Left renal pelvis (tissue), 4 donors: ENCODE measurements at places on chromosomes 2 and 18. TPM values are rescaled to one million over a fixed set of nuclear protein-coding genes. Genes with fewer than 3 reads are reported as not detected.
A peak's percentile ranks its signal among the peaks of the same experiment; 100 is the strongest.

DNA sequence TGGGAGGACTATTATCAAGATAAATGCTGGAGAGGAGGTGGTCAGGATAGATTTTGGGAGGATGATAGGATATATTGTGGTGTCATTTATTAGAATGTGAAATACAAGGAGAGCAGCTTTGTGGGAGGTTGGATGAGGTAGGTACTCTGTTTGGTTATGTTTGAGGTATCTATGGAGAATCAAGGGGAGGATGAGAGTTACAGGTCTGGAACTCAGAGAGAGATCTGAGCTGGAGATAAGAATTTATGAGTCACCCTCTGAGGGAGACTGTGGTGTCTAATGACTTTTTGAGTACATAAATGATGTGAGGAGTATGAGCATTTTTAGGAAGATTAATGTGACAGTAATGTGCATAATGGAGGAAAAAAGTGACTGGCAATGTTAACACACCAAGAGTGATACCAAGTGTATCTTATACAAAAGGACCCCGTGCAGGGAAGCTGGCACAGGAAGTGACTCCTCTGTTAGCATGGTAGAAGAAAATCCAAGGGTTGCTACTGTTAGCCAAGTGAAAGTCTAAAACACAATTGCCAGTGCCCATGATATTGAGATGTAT lies 48.2 kb downstream of the CRIM1 start:
- no peak for DNase-seq

DNA sequence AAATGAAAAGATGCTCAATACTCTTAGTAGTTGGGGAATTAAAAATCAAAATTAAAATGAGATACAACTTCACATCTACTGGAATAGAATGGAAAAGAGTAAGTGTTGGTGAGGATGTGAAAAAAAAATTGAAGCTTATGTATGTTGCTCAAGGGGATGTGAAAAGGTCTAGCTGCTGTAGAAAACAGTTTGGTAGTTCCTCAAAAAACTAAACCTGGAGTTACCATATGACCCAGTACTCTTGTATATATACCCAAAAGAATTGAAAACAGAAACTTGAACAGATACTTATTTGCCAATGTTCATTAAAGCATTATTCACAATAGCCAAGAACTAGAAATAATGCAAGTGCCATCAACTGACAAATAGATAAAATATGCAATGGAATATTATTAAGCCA lies 208.4 kb downstream of the FIGN start:
- no peak for DNase-seq

GRCh38 chr2:174117951-174118930 lies 130.1 kb downstream of the OLA1 start:
- DNase-seq, result no peak

DNA sequence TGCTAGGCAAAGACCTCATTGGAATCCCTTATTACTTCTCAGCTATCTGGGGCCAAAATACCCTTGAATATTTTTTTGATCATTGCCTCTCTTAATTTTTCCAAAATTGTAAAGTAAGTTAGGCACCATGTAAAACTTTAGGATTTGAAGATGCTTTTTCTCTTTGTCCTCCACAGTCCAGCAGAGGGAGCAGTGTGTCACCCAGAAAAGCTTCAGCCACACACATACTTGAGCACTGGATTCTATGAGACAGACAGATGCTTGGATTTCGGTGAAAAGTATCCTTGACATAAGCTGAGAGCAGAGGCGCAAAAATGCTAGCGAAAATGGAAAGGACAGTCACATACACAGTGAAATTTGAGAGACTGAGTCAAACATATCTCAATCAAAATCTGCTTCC lies 74.7 kb upstream of the KCNJ3 start:
- peak; percentile 17 for DNase-seq

GRCh38 chr18:76349067-76349715 lies 145.9 kb downstream of the ZNF516 start:
- DNase-seq, result peak; percentile 65

GRCh38 chr18:23281626-23282436 lies 146.5 kb downstream of the CABLES1 start:
- no peak for DNase-seq

DNA sequence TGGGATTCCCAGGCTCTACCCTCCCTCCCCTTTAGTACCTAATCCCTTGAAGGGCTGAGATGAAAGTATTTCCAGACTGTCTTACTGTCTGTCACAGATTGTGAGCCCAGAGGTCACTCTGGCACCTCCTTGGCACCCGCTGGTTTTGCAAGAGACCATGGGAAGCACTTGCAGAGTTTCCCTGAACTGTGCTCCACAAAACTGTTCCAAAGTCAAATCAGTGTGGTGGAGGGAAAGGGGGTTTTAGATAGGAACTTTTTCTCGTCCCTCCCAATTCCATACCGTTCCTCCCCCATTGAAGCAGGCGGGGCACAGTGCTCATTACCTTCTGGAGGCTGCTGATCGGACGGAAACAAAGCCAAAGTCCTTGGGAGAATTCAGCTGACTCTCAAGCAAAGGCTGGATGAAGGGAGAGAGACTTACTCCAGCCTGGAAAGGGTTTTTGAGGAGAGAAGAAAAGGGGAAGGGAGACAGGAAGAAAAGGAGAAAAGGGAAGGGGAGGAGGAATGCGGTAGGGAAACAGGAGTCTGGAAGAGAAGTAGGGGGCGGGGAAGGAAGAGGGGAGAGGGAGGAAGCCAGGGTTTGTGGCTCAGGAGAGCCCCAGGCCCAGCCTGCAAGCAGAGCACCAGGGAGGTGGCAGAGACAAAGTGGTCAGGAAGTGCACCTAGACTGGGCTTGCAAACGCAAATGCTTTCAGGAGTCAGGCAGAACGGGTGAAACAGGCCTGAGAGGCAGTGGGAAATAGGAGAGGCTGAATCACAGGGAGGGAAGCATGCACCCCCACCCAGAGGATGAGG lies 88.4 kb upstream of the SP3 start:
- no peak for DNase-seq

DNA sequence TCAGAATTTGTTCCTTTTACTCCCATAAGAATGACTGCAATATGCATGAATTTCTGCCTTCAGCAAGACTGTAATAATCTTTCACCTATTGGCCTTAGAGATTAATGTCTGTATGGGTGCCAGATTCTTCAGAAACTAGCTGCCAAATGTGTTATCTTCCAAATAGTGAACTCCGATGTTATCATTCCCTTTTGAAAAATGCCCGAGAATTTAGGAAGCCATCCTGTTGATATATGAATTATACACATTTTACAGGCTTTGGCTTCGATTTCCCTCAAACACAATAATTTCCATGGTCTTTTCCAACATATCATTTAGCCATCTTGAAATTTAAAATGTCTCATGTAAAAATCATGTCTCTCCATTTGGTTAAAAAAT lies 101.5 kb downstream of the ZNF521 start:
- no peak for DNase-seq

GRCh38 chr18:59623456-59624368 lies 73.5 kb downstream of the CCBE1 start:
- DNase-seq, result no peak

- DNase-seq, result no peak
Observed at GRCh38 chr18:9436206-9436929, 38.9 kb upstream of the RALBP1 start.

- no peak for DNase-seq
Observed at GRCh38 chr2:120204022-120204405, 19.2 kb downstream of the TMEM185B start.

GRCh38 chr2:195592105-195592504 lies 64.9 kb upstream of the SLC39A10 start:
- DNase-seq, result no peak

DNA sequence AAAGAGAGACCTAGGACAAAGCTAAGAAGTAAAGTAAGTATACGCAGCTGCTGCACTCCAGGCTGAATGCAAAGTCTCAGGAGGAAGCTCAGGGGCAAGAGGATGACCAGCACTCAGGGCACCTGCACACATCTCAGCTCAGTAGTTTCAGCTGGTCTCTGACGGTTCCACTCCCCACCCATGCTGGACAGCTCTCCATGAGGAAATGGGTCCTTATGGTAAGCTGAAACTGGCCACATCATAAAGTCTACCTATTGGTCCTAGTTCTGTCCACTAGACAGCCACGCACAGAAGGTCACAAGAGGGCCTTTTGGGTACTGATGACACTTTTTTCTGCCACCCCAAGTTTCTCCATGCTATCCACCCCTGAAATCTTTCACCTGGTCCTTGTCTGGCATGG lies 215.3 kb downstream of the TTC32 start:
- DNase-seq, result no peak

GRCh38 chr2:223260681-223261080 lies 208.7 kb downstream of the KCNE4 start:
- DNase-seq, result no peak

DNA sequence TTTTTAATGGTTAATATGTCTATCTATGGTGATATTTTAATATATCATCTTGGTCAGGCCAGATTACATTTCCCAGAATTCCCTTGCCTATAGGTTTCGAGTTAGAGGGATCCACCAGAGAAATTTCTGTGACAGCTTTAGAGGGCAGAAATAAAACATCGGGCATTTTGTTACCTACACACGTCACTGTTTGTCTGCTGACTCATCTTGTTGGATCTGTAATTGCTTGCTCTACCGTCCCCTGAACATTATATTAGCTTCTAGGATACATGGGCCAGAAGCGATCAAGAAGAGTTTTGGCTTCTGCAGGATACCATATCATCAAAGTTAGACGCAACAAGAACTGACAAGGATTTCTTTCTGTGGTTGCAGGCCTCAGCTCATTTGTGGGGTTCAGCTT lies 795.8 kb upstream of the GCFC2 start:
- no peak for DNase-seq

DNA sequence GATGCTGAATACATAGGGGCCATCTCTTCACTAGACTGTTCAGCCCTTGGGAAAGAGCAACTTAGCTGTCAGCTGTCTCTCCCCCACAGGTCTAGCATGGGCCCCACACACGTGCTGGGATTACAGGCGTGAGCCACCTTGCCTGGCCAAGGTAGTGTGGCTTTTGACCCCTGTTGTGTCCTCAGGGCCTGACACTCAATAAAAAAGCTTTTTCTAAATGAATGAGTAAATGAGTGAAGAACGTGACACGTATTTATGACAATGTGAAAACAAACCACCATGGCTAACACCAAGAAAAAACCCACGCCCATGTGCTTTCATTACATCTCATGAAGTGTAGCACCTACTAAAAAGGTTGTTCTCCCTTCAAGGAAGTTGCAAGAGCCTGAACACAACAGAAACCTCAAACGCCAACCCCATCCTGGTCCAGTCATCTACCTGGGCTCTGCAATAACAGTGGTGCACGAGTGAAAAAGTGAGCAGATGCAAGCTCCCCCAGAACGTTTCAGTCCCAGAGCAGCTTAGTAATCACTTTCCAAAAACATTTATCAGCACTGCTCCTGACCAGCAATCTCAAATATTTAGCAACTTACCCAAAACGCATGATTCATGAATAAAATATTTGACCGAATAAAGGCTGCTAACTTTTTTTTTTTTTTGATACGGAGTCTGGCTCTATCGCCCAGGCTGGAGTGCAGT lies 3.4 kb downstream of the WDFY1 start:
- no peak for DNase-seq

DNA sequence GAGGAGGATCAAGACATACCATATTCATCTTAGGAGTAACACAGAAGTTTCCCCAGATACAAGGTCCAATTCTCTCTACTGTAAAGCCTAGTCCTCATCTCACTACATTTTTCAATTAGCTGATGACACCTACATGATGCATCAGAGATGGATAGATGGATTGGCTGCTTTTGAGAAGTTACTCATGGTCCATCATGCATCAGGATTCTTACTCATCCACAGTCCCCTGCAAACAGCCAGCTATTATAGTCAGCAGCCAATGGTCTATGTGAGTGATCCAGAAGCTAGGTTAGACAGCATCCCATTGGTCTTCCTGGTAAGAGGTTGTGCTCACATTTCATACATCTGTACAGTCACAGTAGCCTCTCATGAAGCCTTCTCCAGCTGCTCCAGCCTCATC lies 154.5 kb upstream of the NRP2 start:
- no peak for DNase-seq

- no peak for DNase-seq
Observed at GRCh38 chr2:2723064-2723463, 392.0 kb upstream of the MYT1L start.

DNA sequence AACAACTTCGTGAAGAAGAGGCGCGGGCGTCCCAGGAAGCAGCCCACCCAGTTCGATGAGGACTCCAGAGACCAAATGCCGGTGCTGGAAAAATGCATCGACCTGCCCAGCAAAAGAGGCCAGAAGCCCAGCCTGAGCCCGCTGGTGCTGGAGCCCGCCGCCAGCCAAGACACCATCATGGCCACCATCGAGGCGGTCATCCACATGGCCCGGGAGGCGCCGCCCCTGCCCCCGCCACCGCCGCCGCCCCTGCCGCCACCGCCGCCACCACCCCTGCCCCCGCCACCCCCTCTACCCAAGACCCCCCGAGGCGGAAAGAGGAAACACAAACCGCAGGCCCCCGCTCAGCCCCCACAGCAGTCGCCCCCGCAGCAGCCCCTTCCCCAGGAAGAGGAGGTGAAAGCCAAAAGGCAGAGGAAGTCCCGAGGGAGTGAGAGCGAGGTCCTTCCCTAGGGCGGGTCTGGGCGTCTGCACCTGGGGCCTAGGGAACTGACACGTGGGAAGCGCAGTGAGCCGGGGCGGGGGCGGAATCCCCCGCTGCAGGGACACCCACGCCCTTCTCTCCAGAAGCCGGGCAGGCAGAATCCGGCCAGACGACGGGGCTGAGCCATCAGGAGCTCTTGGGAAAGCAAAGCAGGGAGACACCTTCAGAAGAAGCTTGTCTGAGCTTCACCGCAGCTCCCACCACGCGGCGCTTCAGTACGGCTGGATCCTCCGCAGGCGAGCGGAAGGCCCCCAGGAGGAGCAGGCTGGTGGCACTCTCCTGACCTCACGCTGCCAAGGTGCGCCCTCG lies 382.8 kb downstream of the SETBP1 start:
- DNase-seq, result no peak

DNA sequence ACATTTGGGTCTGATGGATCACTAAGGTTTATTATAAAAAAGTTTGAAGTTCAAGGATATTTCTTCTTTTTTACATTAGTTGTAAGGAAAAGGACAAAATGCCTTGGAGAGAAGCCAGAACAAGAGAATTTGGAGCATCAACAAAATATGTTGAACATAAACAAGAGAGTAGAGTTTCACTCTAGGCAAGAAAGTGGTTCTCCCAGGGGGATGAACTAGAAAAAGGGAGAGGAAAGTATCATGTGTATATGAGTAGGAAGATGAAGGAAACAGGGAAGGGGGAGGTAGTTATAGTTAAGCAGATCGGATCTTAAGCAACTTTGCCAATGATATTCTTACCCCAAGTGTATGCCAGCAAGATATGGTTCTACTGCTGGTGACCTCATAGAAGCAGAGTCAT lies 63.8 kb upstream of the GALNT3 start:
- no peak for DNase-seq

GRCh38 chr2:75424936-75425619 lies 135.7 kb downstream of the EVA1A start:
- no peak for DNase-seq

GRCh38 chr2:72112981-72113846 lies 34.4 kb downstream of the CYP26B1 start:
- DNase-seq, result no peak

GRCh38 chr2:159410276-159410675 lies 123.8 kb upstream of the WDSUB1 start:
- no peak for DNase-seq

GRCh38 chr2:49044350-49045079 lies 109.8 kb downstream of the FSHR start:
- peak; percentile 60 for DNase-seq

Gene AMER3
- 0.03 TPM for polyA plus RNA-seq

Gene DNAH7
- polyA plus RNA-seq, result 0.76 TPM

Gene ACOXL
- polyA plus RNA-seq, result 0.31 TPM

Gene CAVIN2
- polyA plus RNA-seq, result 47.6 TPM

Gene EPB41L3
- 58.2 TPM for polyA plus RNA-seq

Gene MYO7B
- 20.8 TPM for polyA plus RNA-seq

Gene CDKL4
- 0.19 TPM for polyA plus RNA-seq

Gene SEPTIN10
- 123 TPM for polyA plus RNA-seq

Gene COL3A1
- 792 TPM for polyA plus RNA-seq

Gene NEUROD1
- polyA plus RNA-seq, result not detected
